Activated effector memory CD4-positive, alpha-beta T cell treated with Interleukin-2 at 50 U/mL for 16 hours (primary cell): ENCODE measurements at places on chromosomes 16 and 17.
A peak's percentile ranks its signal among the peaks of the same experiment; 100 is the strongest.

DNA sequence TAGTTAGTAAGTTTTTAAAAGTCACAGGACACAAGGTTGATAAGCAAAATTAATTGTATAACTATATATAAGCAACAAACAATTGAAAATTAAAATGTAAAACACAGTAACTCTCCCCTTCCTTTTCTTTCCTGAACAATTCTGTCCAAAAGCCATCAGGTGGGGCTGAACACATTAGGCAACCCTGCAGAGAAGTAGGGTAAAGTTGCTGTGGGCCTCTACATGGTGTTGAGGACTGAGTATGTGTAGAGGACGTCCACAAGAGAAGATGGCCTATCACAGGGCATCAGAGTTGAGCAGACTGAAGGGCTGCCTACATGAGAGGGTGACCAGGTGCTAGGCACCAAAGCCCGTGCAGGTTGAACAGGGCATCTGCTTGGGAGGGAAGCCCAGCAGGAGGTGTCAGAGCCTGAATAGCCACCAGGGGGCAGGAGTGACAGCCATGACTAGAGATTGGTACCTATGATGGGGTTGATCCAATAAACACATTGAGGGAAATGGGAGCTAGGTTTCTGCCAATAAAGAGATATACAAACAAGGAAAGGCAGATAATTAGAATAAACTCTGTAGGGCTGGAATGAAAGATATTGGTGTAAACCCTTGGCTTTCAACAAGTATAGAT, 415.1 kb downstream of the NPIPA8 start:
- DNase-seq, result peak; percentile 31

DNA sequence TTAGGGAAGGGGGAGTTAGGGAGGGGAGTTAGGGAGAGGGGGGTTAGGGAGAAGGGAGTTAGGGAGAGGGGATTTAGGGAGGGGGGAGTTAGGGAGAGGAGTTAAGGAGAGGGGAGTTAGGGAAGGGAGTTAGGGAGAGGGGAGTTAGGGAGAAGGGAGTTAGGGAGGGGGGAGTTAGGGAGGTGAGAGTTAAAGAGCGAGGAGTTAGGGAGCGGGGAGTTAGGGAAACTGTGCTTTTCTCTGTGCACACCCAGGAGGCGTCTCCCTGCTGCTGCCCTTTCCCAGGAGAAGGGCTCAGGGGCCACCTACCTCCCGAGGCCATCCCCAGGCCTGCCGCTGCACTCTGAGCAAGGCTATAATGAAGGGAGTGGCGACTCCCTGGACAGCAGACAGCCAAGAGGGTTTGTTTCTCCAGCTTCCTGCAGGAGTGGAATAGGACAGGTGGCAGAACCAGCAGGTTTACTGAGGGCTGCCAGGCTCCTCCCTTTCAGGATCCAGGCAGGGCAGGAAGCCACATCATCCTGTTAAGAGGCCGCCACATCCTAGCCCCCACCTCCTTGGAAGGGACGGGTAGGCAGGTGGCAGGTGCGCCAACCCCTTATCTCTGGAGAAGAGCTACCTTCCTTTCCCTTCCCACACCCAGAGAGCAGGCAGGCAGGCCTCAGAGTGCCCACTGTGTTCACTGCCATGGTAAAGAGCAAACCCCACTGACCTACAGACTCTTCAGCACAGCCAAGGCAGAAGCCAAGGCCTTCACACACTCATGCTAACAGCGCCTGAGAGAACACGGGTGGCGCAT, 4.3 kb downstream of the CANT1 start:
- no peak for DNase-seq

DNA sequence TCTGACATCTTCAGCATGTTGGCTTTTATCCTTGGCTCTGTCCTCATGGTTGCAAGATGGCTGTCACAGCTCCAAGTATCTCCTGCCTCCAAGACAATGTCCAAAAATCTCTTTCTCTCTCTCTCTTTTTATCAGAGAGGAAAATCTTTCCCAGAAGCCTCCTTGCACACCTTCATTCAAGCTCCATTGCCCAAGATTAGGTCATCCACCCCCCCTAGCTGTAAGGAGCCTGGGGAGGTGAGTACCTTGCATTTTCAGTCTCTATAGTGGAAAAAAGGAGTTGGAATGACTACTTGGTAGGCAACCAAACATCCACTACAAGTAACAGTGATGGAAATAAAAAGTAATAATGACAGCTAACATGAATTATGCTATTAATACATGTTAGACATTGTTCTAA, 22.0 kb upstream of the NSMCE1 start:
- no peak for DNase-seq

DNA sequence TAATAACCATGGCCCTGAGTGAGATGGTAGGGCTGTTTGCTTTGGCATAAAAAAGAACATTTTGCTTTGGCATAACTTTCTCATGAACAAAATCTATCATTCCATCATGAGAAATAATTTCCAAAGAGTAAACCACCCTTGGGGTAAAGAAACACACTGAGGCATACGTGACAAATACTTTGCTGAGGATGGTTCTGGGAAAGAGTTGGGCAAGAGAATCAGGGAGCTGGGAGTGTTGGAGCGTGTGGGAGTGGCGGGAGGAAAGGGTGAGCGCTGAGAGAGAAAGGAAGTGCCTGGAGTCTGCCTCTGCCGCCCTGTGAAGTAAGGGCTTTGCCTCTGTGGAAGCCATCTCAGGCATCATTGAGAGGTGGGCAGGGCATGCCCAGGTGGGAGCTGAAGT, 60.2 kb upstream of the ARHGAP44 start:
- no peak for DNase-seq

DNA sequence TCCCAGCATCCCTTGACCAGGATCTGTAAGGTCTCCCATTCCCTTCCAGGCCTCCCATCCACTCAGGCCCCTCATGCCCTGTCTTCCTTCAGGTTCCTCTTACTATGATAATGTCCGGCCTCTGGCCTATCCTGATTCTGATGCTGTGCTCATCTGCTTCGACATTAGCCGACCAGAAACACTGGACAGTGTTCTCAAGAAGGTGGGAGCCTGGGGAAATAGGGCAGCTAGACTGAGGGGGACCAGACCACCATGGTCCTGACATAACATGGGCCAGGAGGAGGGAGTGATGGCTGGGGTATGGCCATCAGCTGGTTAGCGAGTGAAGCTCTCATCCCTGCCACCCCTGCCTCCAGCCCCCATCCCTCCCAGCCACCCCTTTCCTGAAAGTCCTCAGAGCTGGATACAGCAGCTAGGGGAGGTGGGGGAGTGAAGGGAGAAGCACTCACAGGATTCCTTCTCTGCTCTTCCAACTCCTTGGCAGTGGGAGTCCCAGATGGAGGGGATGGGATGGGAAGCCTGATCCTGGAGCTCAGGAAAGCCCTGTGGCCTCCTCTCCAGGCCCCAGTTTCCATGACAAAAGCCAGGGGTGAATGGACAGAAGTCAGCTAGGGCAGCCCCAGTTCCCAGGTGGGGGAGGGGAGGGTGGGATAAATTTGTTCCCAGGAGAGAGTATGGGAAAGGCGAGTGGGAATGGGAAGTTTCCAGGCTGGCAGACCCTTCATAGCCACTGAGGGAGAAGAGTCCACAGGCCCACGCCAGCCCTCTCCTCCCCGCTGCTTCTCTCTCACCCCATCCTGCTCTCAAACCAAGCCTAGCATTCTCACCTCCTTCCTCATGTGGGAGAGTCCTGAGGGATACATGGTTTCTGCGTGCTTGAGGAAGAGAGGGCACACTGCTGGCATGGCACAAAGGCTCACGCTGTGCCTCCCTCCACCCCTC, 2.3 kb downstream of the RND2 start:
- DNase-seq, result no peak

DNA sequence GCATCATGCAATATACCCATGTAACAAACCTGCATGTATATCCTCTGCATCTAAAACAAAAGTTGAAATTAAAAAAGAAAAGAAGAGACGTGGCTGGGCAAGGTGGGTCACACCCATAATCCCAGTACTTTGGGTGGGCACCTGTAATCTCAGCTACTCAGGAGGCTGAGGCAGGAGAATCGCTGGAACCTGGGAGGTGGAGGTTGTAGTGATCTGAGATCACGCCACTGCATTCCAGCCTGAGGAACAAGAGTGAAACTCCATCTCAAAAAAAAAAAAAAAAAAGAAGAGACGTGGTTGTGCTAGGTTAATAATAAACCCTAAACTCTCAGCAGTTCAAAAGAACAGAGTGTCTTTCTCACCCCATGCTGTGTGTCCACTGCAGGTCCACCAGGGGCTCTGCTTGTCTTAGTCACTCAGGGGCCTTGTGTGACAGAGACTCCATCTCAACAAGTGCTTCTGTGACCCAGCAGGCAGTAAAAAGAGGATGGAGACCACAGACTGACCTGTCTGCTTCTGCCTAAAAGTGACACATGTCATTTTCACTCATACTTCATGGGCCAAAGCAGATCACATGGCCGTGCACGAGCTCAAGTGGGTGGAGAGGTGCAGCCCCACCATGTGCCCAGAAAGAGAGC, 22.3 kb upstream of the N4BP1 start:
- DNase-seq, result no peak

DNA sequence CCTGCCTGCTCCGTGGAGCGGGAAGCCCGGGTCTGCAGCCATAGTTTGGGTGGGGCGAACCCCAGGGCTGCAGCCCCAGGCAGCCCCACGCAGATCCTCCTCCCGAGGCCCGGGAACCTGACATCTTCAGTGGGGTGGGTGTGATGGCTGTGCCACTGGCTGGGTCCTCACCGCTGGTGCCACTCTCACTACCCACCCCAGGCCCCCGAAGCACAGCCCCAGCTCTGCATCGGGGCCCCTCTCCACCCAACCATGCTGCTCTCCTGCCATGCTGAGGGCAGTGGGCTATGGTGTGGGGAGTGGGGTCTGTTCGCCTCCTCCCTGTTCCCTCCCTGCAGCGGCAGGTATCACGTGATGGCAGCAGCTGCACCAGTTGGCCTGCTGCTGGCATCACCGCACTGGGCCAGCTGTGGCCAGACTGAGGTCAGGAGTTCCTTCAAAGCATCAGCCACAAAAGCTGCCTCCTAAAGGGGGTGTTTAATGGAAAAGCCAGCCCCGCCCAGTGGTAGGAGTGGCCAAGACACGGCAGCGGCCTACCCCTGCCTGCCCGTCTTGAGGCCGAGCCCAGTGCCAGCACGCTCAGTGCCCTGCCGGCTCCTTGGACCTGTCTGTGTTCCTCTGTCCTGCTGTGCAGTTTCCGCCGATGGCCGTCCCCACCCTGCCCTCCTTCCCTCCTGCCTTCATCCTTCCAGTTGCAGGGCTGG, 10.8 kb downstream of the KCTD5 start:
- no peak for DNase-seq

DNA sequence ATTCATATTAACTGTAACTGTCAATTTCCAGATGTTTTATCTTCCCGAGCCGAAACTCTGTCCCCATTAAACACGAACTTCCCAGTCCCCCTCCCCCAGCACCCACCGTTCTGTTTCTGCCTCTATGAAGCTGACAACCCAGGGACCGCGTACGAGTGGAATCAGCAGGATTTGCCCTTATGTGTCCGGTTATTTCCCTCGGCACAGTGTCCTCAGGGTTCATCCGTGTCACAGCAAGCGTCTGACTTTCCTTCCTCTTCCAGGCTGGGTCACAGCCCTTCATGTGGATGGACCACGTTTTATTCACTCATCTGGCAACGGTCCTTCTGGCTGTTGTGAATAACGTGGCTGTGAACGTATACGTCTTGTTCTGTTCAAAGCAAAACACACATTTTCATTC, 31.3 kb downstream of the METRNL start:
- no peak for DNase-seq

DNA sequence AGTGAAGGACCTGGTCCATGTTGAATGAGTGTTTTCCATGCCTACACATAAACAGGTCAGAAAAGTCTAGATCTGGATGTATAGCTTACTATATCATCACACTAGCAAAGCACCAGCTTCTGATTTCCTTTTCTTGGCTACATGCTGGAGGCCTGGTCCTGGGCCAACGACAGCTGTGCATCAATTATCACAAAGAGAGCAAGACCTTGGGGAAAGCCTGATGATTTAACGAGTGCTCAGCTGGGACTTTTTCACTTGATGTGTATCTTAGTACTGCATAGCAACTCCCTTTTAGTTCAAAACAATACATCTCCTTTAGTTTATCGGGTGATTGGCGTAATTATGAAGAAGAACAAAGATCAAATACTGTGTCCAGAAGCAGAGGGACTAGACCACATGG, 358.2 kb downstream of the KIF2B start:
- DNase-seq, result no peak

GRCh38 chr16:71501547-71501946, 12.4 kb upstream of the ZNF19 start:
- DNase-seq, result no peak

DNA sequence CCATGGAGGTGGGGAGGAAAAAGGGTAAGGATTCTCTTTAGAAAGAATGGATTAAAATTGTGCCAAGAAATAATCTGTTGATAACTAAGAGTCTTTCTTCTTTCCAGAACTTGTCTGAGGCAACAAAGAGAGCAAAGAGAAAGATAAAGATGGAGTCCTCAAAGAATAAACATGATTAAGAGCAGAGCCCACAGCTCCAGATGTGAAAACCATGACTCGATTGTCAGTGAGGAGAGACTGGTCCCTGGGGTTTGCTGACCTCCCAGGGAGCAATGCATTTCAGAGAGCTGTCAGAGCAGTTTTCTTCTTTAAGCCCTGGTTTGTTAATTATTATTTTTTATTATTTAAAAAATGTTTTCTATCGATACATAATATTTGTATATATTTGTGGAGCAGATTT, 74.6 kb downstream of the TMEM100 start:
- no peak for DNase-seq
